SHP77 treated with DMSO at 0.1 percent for 48 hours (cell line): ENCODE measurements at places on chromosomes 12 and 14.

DNA sequence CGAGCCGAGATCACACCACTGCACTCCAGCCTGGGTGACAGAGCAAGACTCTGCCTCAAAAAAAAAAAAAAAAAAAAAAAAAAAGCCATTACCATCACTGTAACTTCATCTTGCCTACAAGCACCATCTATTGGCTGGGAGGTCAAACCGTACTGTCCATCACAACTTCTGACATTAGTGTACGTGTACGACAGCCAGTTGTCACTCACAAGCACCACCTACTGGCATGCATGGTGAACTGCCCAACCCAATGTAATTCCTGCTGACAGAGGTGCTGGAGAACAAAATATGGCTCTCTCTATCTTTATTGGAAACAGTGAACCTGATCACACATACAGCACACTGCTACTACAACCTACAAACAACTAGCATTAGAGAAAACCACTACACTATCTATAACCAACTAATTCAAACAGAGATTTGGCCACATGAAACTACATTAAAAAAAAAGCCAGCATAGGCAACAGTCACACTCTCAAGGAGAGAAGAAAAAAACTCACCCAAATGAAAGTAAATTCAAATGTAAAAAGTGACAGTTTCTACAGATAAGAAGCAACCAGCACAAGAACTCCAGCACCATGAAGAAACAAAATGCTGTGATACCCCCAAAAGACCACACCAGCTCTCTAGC, 82.3 kb downstream of the PUS7L start:
- no peak for DNase-seq

DNA sequence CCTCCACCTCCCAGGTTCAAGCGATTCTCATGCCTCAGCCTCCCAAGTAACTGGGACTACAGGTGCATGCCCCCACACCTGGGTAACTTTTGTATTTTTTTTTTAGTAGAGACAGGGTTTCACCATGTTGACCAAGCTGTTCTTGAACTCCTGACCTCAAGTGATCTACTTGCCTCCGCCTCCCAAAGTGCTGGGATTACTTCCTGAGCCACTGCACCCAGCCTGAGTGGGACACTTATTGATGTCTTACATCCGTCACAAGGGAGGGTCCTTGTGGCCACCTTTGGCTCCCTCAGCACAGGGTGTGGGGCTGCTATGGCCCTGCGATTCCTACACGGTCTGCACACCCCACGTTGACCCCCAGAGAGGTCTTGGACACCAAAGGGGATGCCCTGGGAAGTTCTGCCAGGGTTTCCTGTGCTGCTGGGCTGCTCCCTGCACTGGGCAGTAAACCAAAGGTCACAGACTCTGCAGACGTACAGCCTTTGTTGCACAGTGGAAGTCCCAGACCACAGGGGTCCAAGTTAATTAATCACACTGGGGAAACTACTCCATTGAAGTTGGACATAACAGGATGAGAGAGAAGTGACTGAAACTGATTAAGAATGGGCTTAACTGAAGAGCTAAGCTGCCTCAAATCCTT, 95.7 kb downstream of the SAMD4A start:
- DNase-seq: no peak

DNA sequence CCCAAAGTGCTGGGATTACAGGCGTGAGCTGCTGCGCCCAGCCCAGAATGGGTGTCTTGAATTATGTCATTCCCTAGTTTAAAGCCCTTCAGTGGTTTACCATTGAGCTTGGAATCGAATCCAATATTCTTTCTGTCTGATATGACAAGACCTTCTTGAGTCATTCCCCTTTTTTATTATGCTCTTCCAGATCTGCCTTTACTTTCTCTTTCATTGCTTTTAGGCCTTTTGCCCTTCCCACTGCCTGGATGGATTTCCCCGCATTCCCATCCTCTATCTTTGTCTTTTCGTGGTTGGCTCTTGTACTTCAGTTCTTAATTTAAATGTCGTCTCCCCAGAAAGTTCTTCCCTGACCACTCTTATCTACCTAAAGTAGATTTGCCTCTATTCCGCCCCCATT, 1.6 kb downstream of the TRAFD1 start:
- no peak for DNase-seq

DNA sequence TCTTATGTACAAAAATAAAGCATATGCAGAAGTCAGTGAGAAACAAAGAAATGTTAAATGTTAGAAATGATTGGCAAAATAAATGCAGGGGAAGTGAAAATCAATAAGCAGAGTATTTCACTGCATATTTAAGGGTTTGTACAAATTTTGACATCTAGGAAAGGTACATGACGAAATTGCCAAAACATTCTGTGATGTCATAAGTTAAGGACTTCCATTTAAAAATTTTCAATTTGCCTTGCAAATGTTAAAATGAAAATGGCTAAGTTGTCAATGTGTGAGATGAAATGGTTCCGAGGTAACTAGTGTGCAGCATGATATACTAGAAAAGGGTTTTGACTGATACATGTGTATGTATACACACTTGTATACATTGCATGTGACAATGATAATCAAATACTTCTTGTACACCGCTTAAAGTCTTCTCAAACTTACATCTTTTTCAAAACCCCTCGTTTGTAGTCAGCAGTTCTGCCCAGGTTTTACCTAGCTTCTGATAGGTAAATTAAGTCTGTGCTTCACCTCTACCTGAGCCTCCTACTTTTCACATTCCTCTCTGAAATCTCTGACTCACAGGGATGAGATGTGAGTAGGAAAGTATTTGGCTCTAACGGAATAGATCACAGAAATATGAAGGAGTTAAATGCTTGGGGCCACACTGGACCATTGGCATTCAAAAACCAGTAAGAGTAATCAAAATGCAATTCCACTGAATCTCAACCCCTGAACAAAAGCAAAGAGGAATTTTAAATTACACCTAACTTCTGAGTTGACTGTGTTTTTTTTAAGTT, 442.4 kb upstream of the FOXG1 start:
- DNase-seq: no peak

GRCh38 chr12:91804533-91804932, 341.1 kb downstream of the BTG1 start:
- DNase-seq: no peak

GRCh38 chr14:94670692-94671285, 58.6 kb downstream of the SERPINA3 start:
- no peak for DNase-seq

DNA sequence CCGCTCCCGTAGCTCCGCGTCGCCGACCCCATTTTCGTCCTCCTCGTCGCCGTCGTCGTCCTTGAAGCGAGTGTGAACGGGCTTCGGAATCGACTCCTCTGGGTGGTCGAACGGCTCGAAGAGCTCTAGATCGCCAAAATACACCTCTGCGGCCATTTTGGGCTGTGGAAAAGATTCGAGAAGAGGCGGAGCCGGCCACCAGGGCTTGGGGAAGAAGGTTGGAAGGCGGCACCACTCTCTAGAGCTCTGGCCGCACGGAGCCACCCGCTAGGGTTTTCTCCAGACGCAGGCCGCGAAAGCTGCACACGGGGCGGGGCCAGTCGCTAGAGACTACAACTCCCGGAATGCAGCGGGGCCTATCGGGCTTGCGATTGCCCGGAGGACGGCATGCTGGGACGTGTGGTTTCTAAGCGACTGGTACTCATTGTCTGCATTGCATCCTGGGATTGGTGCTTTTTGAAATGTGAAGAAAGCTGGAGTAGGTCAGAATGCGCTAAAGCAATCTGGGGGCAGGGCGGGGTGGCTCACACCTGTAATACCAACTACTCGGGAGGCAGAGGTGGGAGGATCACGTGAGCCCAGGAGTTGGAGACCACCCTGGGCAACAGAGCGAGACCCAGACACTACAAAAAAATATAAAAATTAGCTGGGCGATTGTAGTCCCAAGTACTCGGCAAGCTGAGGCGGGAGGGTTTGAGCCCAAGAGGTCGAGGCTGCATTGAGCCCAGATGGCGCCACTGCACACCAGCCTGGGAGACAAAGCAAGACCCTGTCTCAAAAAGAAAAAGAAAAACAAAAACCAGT, at the start of gene ZCCHC8:
Gene ZCCHC8, minus strand, starts transcription at position 248 of the 804 bp plus-strand sequence. Its CDS starts 92 bp downstream, at position 156.
- DNase-seq: peak; percentile 99

DNA sequence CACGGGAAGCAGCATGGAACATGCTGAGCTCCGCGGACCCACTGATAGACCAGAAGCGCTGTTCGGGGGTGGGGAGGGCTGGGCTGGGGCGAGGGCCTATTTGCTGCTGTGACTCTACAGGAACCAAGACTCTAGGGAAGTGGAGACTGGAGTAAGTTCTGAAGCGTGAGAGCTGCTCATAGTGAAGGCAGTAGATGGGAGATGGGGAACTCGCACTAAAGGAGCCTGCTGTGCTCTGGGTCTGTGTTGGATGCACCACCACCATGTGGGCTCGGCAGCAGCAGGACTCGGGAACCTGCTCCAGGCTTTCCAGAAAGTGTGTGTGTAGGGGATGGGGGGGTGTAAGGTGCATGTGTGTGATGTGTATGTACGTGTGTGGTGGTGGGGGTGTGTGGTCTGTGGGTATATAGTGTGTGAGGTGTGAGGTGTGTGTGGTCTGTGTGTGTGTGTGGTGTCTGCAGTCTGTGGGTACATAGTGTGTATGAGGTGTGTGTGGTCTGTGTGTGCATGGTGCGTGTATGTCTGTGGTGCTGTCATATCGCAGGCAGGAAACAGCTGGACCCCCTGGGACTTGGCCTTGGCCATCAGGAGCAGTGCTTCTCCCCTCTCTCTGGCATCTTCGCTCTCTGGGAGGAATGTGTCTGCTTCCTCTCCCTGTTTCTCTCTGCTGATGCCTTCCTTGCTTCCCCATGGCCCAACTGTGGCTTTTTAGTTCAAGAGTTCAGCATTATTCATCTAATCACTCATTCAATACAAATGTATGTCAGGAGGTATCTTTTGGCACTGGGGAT, 378.9 kb downstream of the FUT8 start:
- DNase-seq: no peak

GRCh38 chr14:46369391-46369790, 282.2 kb downstream of the RPL10L start:
- no peak for DNase-seq

DNA sequence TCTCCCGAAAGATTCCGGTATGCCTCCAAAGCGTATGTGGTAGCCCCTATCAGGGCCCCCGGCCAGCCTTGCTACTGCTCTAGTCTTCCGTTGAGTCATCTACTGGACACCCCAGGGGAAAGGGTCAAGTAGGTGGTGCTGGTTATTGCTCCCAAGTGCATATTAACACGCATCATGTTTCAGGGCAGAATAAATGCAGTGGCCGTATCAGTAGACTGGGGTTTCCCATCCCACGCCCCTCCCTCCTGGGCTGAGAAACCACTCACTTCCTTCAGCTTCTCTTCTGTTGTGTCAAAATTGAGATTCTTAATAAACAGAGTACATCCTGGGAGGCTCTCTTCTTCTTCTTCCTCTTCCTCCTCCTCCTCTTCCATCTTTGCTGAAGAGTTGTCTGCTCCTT, 39.3 kb downstream of the RBM19 start:
- no peak for DNase-seq

DNA sequence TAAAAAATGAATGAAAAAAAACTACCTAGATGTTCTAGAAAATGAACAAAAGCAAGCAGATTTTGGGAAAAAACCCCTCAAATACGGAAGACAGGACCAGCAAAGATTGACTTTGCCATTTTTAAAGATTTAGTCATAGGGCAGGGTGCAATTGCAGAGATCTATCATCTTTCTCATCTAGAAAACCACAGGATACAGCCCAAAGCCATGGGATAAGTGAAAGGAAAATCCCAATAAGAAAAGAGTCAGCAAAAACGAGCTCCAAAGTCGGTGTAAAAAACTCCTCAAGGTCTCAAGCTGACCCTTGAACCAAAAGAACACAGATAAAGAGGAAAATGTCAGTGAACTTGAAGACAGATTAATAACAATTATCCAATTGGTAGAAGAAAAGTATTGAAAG, 28.0 kb downstream of the CEP290 start:
- DNase-seq: no peak

DNA sequence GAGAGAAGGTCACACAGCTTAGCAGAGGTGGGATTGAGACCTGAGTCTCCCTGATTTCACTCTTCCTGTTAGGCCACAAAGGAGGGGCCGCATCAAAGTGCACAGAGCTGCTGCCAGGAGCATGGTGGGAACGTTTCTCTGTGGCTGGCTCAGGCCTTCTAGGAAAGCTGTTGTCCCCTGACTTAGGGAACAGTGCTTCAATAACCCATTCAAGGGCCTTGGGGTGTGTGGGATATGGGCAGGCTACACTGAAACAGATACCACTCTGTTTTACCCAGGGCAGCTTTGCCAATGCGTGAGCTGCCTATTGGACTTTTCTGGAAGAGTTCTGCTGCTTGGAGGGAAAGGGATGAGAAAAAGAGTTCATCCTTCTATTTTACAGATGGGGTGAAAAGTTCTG, 110.0 kb downstream of the ADCK1 start:
- DNase-seq: no peak

- no peak for DNase-seq
Measured at GRCh38 chr12:53941750-53942149, 3.1 kb downstream of the HOXC13 start.
